ENCODE measurements at places on chromosomes 4 and X.

DNA sequence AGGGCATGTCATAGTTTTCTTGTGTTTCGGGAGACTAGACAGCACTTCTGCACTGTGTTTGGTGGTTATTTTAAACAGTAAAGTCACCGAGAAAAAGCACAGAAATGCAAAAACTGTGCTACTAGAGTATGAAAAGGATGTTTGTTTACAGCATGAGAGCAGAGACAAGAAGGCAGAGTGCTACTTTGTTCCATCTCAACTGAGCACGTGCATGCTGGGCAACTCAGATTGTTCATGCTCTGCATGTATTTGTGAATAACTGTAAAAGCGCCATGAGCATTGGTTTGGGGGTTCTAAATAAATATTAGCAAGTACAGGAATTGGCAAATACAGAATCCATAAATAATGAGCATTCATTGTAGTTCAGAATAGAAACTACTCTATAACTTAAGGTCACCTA is 7.4 kb downstream of the EVC start:
- no peak for DNase-seq

- no peak for DNase-seq
These were observed 76.9 kb upstream of the SCOC start for GRCh38 chr4:140296335-140297220.

DNA sequence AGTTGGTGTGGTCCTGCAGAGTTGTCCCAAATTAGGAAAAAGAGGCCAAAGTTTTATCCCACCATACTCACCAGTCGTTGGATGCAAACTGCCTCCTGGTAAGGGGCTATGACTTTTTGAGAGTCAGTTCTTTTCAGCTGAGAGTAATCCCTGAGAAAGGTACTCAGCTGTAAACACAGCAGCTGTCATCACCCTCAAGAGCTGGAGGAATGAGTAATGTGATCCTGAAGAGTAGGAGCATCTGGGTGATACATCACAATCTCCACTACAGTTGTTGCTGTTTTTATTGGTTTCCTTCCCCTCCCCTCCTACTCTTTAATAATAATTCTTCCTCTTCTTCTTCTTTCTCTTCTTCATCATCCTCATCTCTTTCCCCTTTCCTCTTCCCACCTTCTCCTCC is 5.7 kb downstream of the MAGEE1 start:
- DNase-seq = no peak

- DNase-seq = no peak
These were observed 65.4 kb downstream of the FGFBP1 start for GRCh38 chr4:15873117-15873516.

DNA sequence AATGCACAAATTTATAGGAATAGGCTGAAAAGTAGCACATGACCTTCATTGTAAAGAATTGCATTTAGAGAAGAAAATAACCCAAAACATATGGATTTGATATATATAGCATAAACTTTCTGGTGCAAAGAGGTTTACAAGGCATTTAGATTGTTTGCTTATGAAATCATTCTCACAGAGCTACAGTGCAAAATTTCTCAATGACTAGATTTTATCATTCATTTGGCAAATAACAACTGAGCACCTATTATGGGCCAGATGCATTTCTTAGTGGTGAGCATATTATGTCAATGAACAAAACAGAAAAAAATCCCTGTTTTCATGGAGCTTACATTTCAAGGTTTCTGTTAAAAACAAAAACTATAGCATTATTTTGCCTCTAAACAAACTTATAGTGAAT is 34.1 kb upstream of the TNIP3 start:
- no peak for DNase-seq

DNA sequence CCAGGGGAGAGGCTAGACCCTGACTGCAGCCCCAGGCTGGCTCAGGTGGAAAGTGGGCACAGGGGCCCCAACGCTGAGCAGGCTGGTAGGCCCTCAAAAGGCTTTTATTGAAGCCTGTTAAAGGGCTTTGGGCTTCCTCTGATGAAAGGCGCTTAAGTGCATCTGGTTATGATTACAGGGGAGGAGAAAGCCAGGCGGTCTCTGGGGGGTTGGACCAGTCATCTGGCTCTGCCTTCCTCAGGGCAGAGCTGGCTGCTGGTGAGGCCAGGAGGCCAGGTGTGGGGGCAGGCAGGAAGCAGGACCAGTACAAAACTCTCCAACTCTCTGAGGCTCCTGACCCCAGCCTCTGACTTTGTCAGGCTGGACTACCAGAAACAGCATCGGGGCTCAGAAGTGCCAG is 68.8 kb upstream of the BCOR start:
- no peak for DNase-seq

DNA sequence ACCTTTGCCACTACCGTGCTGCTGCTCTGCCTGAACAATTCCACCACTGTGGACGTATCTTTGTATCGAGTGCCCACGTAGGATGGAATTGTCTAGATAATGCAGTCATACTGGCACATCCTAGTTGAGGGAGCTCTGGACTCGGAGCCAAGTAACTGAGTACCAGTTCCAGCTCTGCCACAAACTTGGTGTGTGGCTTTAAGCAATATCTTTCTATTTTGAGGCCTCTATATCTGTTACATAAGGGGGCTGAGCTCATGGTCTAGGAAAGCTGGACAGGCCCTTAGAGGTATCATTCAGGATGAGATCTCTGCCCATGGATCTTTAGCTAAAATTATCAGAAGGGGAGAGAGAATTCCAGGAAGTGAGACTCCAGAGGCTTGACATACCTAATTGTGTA is 12.4 kb downstream of the GABRE start:
- no peak for DNase-seq

DNA sequence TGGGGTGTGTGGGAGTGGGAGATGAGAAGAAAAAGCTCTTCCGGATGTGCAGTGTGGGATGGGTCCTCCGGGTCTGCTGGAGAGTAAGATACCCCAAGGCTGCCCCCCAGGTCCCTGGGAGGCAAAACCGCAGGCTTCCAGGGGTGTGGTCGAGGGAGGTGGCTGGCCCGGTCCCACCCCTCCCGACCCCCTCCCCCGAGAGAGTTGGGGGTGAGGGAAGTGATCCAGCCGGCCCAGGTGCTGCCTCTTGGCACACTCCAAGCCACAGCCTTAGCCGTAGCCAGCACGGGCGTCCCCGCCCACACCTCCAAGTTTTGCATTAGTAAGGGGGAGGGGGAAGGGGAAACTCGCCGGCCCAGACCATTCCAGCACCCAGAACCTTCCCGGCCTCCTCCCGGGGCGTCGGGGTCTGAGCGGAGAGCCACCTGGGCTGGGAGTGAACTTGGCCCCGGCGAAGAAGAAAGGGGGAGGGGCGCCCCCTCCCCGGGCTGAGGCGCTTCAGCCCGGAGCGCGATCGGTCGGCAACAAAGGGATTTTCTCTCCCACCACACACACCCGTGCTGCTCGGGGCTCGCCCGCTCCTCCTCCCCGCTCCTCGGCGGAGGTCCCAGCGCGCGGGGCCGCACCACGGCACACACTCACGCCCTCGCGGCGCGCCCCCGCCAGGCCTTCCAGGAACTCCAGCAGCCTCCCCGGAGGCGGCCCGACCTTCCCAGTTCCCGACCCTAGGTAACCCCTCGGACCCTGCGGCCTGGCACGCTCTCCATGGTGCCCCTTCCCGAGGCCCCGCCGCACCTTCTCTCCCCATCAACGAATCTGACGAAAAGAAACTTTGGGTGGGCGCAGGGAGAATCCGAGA is 14.4 kb downstream of the BCOR start:
- DNase-seq = no peak

DNA sequence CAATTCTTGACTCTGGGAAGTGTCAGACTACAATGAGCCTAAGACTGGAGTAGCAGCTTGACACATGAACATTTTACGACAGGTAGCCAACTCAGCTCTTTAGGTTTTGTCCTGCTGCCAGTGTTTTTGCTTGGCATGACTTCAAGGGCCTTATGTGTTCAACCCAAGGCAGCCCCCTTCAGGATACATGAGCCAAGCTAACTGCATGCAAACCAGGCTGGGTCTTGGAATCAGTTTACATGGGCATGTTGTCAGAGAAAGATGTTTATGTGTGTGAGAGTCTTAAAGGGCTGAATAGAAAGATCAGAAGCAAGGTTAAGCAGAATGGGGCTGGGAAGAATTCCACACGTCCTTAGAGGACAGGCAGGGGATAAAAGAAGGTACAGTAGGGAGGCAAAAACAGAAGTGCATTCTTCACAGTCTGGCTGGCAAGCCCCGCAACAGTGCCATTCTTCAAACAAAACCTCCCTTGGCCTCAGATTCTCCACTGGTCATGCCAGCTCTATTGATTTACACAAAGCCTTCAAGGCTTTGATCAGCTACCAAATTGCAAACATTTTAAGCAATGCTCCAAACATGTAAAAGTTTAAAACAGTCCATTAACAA is 97.3 kb downstream of the NKX6-1 start:
- DNase-seq = no peak

- DNase-seq = no peak
These were observed 137.1 kb upstream of the TBL1X start for GRCh38 chrX:9327747-9328145.

- DNase-seq = peak; percentile 76
These were observed at the start of gene UBE2A for GRCh38 chrX:119574394-119575266. TSS of gene UBE2A (plus strand) at chrX:119574563. CDS start at chrX:119574712, 149 bp downstream.

GRCh38 chr4:3306450-3306849 is 13.6 kb downstream of the RGS12 start:
- no peak for DNase-seq

DNA sequence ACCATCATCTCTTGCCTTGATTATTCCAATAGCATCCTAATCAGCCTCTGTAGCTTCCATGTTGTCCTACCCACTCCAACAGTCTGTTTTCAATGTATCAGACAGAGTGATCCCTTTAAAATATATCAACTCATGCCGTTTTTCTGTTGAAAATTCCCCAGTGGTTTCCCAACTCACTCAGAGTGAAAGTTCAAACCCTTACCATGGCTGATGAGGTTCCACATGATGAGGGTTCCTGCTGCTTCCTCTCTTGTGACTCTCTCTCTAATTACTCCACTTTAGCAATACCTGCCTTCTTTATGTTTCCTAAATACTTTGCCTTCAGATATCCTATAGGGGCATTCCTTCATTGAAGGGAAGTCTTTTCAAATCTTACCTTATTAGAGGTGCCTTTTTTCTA is 334.7 kb downstream of the PPP1R2C start:
- no peak for DNase-seq

DNA sequence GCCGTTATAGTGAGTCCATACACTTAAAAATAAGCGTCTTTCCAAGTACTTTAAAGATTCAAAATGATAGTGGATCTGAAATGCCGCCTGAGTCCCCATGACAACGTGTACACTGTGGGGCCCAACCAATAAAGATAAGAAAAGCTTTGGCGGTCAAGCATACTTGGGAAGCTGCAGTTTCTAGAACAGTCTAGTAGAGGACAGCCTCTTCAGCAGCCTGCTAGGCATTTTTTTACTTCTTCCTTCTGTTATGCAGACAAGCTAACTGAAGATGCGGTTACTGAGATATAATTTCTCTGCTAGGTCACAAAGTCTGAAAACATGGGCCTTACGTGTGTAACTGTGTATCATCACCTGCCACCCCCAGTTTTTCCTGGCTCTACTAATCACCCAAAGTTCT is 402 bp upstream of the UPRT start:
- no peak for DNase-seq

DNA sequence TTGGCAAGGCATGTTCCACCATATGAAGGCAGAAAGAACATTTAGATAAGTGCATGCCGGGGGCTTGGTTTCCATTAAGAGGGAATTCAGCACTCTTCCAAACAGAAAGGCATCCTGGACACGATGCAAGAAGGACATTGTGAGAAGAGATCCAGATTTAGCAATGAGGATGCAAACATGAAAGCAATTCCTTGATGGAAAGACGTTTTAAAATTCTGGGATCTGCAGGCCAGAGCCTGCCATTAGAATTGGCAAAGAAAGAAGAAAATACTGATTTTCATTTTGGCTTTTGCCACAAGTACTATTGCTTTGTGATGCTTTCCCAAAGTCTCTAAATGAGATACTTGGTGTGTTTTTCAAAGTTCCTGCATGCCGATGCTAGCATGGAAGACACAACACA is 367.6 kb downstream of the PPP3CA start:
- no peak for DNase-seq

- DNase-seq = no peak
These were observed 97.9 kb downstream of the GBA3 start for GRCh38 chr4:22790631-22791030.

DNA sequence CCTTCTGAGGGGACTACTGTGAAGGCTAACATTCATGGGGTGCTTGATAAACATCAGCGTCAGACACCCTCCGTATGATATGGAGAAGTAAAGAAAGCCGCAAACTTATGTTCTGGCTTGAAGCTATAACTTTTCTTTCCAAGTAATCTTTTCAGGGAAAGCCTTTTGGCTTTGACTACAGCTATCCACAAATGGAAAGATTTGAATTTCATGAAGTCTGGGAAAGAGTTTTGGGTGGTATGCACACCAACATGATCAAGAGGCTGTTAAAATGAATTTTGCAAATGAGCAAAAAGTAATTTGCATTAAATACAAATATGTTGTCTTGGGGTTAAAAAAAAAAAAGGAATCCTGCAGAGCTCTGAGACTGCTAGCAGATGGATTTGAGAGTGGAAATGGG is 114.8 kb upstream of the LIMCH1 start:
- DNase-seq = no peak

- DNase-seq = no peak
These were observed 3.1 kb downstream of the TET2 start for GRCh38 chr4:105149771-105150170.

DNA sequence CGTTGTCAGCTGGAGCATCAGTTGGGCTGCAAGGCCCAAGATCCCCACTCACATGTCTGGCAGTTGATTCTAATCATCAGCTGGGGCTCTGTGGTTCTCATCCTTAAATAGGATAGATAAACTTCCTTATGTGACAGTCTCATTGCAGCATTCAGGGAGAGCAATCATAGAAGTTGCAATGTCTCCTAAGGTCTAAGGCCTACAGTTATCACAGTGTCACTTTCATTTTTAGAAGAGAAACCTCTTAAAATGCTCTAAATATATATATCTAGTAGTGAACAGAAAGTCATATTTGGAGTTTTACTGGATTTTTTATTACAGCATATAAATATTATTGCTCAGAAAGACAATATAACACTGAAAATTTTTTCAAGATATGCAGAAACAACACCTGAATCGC is 226.0 kb upstream of the PPP1R2C start:
- DNase-seq = no peak

- no peak for DNase-seq
These were observed 19.5 kb downstream of the NAT8L start for GRCh38 chr4:2078584-2078983.

- no peak for DNase-seq
These were observed 128.2 kb downstream of the RASGEF1B start for GRCh38 chr4:81343536-81343935.

GRCh38 chrX:41711021-41711667 is 12.8 kb upstream of the GPR82 start:
- DNase-seq = no peak

GRCh38 chr4:47929682-47930201 is 15.4 kb upstream of the NFXL1 start:
- no peak for DNase-seq

- no peak for DNase-seq
These were observed 24.8 kb upstream of the CYBB start for GRCh38 chrX:37755025-37755424.

All from hippocampal formation (tissue), 2 donors.